ENCODE measurements at places on chromosomes 16 and 17.

DNA sequence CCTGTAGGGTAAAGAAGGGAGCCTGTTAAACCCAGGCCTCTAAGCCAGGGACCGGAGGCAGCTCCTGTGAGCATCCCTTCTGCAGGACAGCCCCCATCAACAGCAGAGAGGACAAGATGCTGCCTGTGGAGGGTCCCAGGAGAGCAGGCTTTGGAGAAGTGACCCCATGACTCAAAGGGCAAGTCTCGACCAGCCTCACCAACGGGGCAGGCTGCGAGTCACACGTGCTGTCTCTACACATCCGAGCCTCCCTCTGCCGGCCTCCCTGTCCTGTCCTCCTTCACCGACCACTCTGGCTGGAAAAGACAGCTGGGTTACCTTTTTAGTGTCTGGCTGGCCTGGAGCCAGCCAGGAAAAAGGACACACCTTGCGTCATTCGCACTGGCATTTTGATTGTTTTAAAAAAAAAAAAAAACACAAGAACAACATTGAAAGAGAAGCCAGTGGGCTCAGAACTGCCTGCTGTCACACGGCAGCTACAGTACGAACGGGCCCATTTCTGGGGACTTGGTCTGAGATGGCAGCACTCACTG is 74.5 kb upstream of the RCVRN start:
- no peak for DNase-seq

DNA sequence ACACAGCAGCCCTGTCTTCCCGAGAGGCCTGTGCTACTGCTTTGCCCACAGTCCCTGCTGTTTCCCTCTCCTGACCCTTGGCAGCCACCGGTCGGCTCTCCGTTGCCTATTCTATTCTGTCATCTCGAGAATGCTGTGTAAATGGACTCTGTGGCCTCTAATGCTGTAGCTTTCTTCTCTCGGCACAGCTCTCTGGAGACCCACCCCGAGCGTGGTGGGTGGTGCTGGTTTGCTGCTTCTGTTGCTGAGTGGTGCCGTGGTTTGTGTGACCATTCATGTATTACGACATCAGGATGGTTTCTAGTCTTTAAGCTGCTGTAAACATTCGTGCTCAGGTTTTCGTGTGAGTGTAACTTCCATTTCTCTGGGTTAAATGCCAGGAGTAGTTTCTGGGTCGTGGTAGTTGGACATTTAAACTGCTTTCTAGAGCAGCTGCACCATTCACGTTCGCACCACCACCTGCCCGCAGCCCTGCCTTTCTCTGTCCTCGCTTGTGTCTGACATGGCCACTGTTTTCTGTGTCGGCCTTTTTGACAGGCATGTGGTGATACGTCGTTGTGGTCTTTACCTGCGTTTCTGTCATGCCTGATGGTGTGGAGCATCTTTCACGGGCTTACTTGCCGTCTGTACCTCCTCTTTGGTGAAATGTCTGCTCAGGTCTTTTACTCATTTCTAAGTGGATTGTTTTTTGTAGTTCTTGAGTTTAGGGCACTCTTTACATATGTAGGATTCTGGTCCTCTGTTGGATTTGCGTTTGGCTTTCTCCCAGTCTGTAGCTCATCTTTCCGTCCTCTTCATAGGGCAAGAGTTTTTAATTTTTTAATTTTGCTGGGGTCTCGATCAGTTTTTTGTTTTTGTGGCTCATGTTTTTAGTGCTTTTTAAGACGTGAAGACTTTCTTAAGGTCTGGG is 47.7 kb upstream of the ZNF750 start:
- DNase-seq, result no peak

- DNase-seq, result no peak
Measured at GRCh38 chr17:33390479-33391176, 97.5 kb upstream of the ASIC2 start.

DNA sequence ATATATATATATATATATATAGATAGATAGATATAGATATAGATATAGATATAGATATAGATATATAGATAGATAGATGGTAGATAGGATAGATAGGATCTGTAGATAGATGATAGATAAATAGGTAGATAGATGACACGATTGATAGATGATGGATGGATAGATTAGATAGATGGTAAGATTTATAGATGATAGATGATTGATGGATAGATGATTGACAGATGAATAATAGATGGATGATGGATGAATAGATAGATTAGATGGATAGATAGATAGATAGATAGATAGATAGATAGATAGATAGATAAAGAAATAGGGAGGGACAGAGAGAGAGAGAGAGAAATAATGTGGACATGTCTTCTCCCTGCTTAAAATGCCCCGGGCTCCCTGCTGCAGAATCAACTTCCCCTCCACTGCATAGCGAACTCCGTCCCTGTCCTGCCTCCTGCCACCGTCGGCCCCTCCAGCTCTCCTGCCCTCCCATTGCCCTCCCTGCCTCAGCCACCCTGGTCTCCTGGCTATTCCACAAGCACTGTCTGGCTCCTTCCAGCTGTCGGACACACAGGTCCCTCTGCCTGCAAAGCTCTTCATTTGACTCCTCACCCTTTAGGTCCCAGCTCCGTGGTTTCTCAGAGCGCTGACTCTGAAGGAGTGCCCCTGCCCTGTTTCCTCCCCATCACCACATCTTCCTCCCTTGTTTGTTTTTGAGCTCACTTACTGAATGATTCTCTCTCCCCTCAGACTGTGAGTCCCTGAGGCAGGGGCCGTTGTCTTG is 254.0 kb downstream of the KATNIP start:
- DNase-seq, result no peak

DNA sequence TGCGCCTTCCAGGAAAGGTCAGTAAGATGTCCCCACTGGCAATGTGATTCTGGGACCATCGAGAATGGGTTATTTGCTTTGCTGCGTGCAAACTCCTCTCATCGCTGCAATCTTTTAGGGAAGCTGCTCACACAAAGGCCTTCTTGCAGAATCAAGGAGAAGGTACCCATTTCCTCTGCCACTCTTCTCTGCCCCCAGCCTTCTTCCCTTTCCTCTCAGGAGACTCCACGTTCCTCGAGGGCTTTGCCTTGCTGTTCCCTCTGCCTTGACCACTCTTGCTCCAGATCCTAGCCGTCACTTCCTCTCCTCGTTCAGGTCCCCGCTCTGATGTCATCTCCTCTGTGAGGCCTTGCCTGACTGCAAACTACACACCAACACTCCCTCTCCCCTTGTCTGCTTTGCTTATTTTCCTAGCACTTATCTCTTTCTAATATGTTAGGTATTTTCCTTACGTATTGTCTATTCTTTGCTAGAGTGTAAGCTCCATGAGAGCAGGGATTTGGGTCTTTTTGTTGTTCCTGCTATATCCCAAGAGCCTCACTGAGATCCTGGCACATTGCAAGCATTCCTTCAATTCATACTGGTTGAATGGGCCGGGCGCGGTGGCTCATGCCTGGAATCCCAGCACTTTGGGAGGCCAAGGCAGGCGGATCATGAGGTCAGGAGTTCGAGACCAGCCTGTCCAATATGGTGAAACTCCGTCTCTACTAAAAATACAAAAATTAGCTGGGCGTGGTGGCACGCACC is 5.3 kb upstream of the CRK start:
- DNase-seq, result no peak

DNA sequence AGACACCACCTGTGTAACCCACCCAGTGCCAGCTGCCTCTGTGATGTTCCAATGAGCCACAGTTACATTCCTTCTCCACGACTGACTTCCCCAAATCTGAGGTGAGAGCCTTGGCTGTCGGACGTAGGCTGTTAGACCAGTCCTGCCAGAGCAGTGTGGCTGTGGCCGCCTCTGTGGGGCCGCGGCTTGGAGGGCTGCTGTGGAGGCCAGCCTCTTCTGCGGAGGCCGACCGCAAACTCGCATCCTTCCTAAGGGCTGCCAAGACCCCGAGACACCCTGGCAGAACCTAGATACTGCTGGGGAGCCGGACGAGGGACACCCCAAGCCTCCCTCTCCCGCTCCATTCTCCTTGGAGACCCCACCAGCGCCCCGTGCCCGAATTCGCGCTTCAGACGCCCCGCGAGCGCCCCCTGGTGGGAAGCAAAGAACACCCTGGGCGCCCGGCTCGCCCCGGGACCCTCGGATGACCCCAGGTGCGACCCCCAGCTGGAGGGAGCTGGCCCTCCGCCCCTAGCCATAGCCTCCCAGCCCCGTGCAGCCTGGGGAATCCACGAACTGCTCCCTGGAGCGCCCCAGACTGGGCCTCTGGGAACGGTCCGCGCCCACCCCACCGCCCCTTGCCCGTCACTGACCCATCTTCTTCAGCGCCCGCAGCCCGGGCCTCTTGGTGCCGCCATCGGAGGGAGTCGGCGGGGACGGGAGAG is 547 bp downstream of the PLCD3 start:
- no peak for DNase-seq

DNA sequence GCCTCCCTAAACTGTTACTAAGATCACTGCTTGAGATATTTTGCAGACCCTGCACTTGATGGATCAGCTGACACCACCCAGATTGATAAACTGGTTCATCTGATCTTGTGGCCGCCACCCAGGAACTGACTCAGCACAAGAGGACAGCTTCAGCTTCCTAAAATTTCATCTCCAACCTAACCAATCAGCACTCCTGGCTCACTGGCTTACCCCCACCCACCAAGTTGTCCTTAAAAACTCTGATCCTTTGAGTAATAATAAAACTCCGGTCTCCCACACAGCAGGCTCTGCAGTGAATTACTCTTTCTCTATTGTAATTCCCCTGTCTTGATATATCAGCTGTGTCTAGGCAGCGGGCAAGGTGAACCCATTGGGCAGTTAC is 174.8 kb downstream of the UTP18 start:
- no peak for DNase-seq

DNA sequence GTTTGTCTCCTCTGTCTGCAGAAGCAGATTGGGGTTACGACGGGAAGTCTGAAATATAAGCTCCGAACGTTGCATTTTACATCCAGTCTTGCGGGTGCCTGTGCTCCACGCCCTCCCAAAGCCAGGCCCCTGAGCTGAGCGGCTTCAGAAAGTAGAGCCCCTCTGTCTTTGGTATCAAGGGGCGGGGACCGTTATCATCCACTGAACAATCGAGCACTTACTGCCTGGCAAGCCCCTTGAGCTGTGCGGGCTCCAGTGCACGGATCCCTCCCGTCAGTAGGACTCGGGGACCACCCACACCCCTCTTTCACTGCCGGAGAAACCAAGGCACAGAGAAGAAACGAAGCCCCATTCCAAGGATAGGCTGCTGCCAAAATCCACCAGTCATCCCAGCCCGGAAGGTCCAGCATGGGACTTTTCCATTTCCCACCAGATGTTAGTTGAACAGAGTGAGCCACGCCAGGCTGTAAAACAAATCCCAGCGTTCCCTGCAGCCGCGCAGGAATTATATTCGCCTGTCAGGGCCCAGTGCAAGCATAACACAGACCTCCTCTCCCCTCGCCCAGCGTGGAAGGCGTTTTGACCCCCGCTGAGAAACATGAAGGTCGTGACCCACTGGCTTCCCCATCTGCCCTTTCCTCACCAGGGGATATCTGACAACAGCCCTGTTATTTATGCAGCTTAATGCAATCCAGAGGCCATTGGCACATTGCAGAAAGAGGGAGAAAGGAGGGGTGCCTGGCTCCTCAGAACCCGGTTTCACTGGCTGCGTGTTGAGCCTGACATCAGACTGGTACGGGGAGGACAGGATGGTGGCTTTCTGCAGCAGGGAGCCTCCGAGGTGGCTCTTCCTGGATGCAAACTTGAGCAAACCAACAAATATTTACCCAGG is 212.2 kb upstream of the FOXF1 start:
- DNase-seq, result no peak

GRCh38 chr17:19418251-19418992 is 7.4 kb downstream of the RNF112 start:
- DNase-seq, result no peak

- DNase-seq, result no peak
Measured at GRCh38 chr16:72424757-72425156, 252.8 kb upstream of the PMFBP1 start.

DNA sequence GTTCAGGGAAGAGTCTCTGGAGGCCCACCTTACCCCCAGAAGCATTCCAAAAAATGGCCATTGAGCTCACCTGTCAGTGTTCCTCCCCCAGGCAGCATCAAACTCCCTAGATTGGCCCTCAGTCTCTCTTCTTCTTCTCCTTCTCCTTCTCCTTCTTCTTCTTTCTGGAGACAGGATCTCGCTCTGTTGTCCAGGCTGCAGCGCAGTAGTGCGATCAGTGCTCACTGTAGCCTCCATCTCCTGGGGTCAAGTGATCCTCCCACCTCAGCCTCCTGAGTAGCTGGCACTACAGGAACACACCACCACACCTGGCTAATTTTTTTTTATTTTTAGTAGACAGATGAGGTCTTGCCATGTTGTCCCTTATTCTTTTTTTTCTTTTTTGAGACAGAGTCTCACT is 16.4 kb upstream of the WNT3 start:
- no peak for DNase-seq

DNA sequence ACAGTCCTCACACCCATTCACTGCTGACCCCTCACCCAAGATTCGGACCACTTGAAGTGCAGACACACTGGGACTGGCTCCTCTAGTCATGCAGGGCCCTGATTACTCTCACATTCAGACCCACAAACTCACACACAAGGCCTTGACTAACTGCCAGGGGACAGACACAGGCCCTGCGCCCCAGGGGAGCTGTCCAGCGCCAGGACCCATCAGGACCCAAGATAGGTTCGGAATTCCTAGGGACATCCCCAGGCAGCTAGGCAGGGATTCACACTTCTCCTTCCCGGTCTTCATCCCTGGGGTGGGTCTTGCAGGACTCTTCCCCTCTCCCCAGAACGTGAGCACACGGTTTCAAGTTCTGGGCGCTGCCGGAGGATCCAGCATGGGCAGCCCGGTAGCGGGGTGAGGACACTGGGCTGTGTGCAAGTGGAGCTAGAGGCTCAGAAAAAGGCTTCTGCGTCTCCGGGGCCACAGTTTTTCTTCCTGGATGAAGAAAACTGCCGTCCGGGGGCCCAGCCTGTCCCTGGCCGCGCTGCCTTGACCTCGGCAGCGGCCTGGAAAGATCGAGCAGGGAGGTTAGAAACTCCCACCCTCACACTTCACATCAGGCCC is 1.6 kb downstream of the SEZ6 start:
- DNase-seq, result no peak

GRCh38 chr17:4527134-4527533 is 28.1 kb downstream of the MYBBP1A start:
- no peak for DNase-seq

GRCh38 chr17:69912805-69913204 is 162.2 kb upstream of the KCNJ16 start:
- no peak for DNase-seq

- no peak for DNase-seq
Measured at GRCh38 chr16:316741-317464, 33.9 kb downstream of the PDIA2 start.

Measured in stimulated activated CD4-positive, alpha-beta T cell treated with anti-CD3 and anti-CD28 coated beads, Interleukin-1b, Interleukin-23, amount 100 ng/mL, for 1 hour (primary cell).